ENCODE measurements at places on chromosomes 3 and 15.

DNA sequence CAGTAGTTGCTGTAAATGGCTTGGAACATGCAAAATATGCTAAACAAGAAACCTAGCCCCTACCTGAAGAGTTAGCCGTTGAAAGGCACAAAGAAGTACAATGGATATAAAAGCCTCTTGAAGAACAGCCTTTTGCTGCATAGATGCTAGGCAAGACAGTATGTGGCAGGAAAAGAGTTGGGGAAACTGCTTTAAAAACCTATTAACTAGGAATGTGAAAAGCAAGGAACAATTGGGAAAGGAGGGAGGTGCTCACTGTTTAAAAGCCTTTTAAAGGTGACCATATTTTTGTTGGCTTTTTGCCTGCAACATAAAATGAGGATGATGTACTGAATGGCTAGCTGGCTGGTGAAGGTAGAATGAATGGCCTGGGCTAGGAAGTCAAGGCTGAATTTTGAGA is 24.5 kb upstream of the SOX2 start:
- DNase-seq, result no peak

DNA sequence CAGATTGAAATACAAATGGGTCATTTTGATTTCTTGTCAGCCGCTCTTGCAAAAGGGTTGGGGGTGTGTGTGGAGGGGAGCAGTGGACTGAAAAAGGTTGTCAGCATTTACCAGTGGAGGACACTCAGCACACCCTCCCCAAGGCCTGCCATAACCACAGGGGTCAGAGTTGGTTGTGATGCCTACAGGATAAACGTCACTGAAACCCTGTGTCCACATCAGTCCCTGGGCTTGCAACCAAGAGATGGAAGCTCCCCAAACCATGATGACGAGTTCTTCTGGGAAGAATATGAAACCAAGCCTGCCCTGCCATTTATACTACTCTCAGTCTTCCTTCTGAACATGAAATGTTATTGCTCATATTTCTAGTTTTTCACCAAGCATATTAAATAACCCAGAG is 54.0 kb upstream of the UMPS start:
- DNase-seq, result no peak

GRCh38 chr15:43210172-43210745 is 10.6 kb downstream of the EPB42 start:
- DNase-seq, result no peak

DNA sequence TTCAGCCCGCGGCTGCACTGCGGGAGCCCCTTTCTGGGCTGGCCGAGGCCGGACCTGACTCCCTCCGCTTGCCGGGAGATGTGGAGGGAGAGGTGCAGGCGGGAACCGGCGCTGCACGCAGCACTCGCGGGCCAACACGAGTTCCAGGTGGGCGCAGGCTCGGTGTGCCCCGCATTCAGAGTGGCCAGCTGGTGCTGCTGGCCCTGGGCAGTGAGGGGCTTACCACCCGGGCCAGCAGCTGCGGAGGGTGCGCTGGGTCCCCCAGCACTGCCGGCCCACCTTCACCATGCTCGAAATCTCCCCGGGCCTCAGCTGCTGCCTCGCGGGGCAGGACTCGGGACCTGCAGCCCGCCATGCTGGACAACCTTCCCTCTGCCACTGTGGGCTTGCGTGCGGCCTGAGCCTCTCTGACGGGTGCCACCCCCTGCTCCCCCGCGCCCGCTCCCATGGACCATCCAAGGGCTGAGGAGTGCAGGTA is 733.5 kb upstream of the CCDC54 start:
- no peak for DNase-seq

GRCh38 chr3:27521872-27522265 is 37.7 kb upstream of the SLC4A7 start:
- DNase-seq, result no peak

- DNase-seq, result peak; percentile 91
These were observed at the start of gene ELL3 for GRCh38 chr15:43776718-43777266. ELL3 (minus strand) TSS chr15:43776966; CDS start chr15:43776901, 65 bp downstream.

GRCh38 chr15:76776480-76776879 is 128.7 kb downstream of the SCAPER start:
- no peak for DNase-seq

GRCh38 chr15:73134196-73134595 is 81.9 kb downstream of the NEO1 start:
- DNase-seq, result no peak

- DNase-seq, result no peak
These were observed 3.1 kb downstream of the MYLK start for GRCh38 chr3:123880998-123881561.

GRCh38 chr3:126431103-126431534 is 36.4 kb downstream of the CFAP100 start:
- no peak for DNase-seq

DNA sequence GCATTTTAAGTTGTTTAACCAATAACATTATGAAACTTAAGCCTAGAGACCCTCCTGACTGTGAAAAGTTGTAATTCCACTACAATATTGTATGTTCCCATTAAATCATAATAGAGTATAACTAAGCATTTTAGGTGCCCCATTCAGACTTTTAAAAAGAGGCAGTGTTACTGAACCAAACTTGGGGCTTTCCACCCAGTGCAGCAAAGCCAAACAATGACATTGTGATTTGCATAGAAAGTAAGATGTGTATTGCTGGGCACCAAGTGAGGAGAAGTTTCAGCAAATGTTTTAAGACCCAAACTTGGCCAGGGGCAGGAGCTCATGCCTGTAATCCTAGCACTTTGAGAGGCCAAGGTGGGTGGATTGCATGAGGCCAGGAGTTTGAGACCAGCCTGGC is 706.2 kb downstream of the GRM7 start:
- DNase-seq, result no peak

- no peak for DNase-seq
These were observed 49.8 kb downstream of the USP50 start for GRCh38 chr15:50496692-50497091.

DNA sequence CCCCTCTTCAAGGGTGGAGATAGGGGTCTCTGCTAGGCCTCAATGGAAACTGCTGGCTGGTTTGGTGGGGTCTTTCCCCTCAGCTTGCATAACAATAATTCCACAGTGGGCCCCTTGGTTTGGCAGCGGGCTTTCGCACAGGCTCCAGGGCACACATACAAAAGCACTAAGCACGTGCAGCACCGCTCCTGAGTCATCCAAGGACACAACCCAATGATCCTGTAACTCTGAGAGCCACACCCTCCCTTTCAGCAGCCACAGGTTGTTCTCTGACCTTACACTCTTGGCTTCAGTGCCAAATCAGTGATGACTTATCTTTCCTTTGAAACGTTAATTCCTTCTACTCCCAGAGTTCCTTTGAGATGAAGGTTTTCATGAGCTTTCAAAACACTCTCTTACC is 41.7 kb downstream of the DAPK2 start:
- no peak for DNase-seq

- DNase-seq, result no peak
These were observed 115.8 kb downstream of the ADAMTS9 start for GRCh38 chr3:64571982-64572381.

DNA sequence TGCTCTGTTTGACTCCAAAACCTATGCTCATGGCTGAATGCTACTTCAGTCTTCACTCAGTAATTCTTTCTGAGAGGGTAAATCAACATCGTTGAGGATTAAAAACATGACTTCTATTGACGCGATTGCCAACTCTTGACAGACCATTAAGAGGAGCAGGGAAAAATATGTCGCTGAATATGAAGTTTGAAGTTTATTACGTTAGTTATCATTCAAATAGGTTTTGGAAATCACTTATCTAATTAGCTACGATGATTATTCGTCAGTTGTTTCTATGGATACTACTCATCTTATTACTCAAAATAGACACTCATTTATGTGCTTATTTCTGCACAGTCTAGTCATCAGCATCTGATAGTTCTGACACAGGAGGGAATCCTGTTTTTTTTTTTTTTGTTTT is 279.2 kb upstream of the TBL1XR1 start:
- DNase-seq, result no peak

GRCh38 chr3:59388555-59389270 is 338.9 kb upstream of the CFAP20DC start:
- DNase-seq, result no peak

DNA sequence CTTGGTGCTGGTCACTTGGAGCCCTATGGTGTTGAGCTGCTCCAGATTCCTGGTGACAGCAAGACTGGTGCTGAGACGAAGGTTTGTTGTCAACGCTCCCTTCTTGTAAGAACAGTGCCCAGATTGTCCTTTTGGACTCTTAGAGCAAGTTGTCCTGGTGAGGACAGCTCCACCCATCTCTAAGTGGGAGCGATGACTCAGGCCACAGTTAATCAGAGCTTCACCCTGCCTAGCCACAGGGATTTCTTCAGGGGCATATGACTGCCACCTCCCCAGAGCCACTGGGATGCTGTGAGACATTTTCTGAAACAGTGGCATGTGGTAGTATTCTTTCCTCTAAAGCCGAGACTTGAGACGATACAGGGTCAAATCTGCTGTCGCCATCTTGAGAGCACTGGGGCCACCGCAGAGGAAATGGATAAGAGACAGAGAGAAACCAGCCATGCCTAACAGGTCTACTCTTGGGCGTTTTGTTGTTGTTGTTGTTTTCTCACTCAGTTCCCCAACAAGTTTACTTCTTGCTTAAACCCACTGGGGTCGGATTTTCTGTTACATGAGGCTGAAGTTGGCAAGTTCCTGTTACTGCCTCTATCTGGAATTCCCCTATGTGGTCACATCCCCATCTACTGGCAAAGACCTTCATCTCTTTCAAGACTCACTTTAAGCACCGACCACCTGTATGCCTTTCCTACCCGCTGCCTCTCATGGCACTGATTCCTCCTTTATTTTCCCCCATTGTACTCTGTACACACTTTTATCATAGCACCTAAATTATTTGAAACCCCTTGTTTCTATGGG is 16.0 kb upstream of the PCOLCE2 start:
- peak; percentile 54 for DNase-seq

- no peak for DNase-seq
These were observed 120.3 kb downstream of the KCNAB1 start for GRCh38 chr3:156240642-156241041.

GRCh38 chr3:12472000-12472610 is 12.2 kb upstream of the TSEN2 start:
- DNase-seq, result no peak

GRCh38 chr15:100189319-100189718 is 152.5 kb downstream of the ADAMTS17 start:
- no peak for DNase-seq

- DNase-seq, result no peak
These were observed 80.6 kb downstream of the MYO9A start for GRCh38 chr15:72037321-72037720.

GRCh38 chr3:148938936-148939335 is 52.4 kb upstream of the GYG1 start:
- no peak for DNase-seq

DNA sequence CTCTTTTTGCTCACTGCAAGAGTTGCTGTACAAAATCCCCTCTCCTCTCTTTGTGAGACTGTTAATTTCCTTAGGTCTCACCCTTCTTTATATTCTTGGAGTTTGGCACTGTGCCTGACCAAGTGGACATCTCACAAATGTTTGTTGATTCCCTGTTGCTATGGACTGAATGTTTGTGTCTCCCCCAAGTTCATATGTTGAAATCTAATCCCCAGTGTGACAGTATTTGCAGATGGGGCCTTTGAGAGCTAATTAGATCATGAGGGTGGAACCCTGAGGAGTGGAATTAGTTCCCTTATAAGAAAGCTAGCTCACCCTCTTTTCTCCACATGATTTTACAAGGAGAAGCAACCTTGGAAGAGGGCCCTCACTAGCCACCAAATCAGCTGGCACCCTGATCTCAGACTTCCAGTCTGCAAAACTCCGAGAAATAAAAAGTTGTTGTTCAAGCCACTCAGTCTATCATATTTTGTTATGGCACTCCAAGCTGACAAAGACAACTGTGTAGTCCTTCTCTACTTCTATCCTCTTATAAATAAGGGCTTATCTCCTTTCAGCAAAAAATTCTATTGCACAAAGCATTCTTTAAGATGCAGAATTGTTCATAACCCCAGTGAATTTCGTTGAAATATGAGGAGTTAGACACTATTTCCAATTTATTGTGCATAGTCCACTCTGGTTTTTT is 65.5 kb upstream of the NPHP3 start:
- DNase-seq, result no peak

DNA sequence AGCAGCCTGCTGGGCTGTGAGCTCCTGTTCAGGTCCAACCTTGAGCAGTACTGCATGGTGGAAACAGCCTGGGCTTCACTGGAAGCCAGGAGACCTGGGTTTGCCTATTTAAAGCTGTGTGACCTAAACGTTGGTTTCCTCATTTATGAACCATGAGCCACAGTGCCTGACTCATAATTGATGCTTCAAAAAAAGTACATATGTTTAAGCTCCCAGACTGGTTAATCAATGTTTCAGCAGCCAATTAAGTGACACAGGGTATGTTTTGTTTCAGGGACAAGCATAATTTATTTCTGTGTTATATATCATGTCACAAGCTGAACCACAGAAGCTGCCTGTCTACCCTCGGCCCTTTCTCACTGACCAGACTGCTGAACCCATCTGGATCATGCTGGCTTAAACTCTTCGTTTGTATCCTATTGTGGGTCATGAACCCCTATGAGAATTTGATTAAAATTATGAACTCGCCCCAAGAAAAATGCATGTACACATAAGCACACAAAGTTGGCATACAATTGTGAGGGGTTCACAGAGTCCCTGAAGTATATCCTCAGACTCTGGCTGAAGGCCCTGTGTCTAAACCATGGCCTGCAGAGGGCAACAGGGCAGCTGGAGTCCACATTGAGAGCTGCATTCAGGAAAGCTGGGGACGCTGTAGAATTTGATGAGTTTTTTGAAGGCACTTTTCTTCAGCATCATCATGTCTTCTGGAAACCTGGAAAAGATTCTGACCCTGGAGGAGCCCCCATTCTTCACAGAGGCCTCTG is 23.7 kb downstream of the HDC start:
- no peak for DNase-seq

GRCh38 chr3:168250415-168250861 is 154.7 kb upstream of the GOLIM4 start:
- DNase-seq, result no peak

- DNase-seq, result no peak
These were observed 17.8 kb upstream of the THUMPD3 start for GRCh38 chr3:9345041-9345440.

GRCh38 chr3:134693804-134694203 is 43.0 kb upstream of the KY start:
- no peak for DNase-seq

DNA sequence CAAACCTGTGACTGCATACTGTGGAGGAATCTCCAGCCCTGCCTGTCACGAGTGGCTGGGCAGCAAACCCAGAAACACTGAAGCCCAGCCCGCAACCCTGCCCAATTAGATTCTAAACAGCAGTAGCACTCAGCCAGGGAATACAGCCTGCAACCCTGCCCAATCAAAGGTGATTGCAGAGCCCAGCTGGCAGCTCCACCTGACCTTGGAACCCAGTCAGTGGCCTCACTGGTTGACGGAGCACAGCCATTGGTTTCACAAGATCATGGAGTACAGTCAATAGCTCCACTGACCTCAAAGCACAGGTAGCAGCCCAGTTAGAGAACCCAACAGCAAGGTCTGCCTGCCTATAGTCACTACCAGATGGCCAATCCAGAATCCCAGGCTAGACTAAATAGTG is 35.2 kb upstream of the MYLK start:
- DNase-seq, result no peak

Measured in tibial artery (tissue), 4 donors.